Islet precursor cell (in vitro differentiated cells): ENCODE measurements at places on chromosomes 16 and 17.

DNA sequence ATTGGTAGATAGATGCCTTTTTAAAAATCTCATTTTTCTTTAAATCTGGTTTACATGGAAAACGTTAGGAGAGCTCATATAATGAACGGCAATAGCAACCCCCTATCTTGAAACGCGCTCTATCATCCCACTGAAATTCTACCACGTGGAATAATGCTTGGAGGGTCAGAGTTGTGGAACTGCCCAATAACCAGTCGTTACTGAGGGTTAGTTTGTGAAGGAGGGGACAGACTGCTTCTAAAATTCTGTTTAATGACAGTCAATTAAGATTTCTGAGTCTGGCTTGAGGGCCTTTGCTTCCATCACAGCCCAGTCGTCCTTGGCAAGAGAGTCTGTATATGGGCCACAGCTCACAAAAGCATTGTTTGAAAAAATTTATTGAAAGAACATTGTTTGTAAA lies 482 bp downstream of the IRF8 start:
- DNase-seq, result no peak

DNA sequence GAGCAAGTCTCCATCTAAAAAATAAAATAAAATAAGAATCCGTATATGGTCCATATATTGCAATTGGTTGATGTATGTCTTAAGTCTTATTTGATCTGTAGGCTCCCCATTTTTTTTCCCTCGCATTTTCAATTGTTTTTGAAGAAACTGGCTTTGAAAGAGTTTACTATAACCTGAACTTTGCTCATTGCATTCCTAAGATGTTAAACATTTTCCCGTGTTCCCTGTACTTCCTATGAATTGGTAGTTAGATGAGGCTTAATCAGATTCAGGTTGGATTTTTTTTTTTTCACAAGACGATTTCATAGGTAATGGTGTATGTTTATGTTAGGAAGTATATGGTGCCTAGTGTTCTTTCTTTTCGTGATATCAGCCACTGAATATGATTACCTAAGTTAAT lies 3.3 kb downstream of the LRRC36 start:
- no peak for DNase-seq

DNA sequence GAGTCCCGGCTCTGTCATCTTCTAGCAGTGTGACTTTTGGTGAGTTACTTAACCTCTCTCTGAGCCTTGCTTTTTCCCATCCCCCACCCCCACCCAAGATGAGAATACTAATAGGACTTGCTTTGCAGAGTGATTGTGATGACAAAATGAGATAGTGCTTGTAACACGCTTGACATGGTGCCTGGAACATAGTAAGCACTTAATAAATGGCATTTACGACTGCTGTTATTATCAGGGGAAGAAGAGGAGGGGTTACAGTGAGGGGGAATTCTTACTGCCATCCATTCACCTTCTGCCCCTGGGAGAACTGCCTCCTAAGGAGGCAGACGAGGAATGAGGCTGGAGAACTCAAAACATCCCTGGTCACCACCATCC lies 7.8 kb downstream of the DLX4 start:
- no peak for DNase-seq

DNA sequence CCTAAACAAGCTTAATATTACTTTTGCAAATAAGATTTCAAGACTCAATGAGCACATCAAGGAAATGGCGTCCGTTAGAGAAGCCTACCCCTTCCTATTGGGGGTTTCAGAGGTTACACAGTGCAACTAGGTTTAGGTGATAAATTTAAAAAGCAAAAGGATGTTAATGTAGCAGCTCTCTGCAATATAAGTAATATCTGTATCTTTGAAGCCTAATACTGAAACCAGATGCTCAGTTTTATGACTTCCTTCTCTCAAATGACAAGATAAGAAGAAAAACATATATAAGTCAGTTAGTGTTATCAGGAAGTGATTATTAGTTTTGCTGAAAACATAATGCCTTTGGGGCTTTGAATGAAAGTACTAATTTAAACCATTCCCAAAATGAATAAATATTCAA lies 54.3 kb upstream of the MED13 start:
- no peak for DNase-seq

DNA sequence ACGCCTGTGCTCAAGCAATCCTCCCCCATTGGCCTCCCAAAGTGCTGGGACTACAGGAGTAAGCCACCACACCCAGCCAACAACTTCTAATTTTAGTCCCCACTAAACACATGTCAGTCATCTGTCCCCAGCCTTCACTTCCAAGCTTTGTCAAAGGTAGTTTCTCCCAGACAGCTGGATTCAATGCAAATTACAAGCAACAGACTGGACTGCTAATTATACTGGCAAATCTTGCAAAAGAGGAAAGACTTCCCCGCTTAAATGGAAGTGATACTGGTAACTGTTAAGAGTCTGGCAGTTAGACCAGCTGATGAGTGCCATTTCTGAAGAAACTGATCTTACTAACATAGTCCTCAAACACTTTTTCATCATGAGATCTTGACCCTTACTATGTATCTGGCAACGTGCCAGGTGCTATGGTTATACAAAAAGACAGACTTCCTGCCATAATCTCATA lies 8.2 kb upstream of the GGA2 start:
- no peak for DNase-seq

DNA sequence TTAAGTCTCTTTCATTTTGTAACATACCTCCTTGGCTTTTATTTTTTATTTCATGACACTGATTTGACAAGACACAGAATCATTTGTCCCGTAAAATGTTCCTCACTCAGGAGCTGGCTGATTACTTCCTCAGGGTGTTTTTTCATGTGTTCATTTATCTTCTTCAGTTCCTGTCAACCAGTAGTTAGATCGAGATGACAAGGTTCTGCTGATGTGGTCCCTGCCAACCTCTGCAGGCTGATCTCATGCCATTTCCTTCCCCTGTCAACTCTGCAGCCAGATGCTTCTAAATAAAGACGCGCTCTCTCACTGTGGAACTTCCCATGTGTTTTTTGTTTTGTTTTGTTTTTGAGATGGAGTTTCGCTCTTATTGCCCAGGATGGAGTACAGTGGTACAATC lies 8.1 kb upstream of the CXCL16 start:
- no peak for DNase-seq

- no peak for DNase-seq
These were observed 394 bp upstream of the CPD start for GRCh38 chr17:30378241-30378824.
